ENCODE measurements at places on chromosomes 16 and 17.
A peak's percentile ranks its signal among the peaks of the same experiment; 100 is the strongest.

DNA sequence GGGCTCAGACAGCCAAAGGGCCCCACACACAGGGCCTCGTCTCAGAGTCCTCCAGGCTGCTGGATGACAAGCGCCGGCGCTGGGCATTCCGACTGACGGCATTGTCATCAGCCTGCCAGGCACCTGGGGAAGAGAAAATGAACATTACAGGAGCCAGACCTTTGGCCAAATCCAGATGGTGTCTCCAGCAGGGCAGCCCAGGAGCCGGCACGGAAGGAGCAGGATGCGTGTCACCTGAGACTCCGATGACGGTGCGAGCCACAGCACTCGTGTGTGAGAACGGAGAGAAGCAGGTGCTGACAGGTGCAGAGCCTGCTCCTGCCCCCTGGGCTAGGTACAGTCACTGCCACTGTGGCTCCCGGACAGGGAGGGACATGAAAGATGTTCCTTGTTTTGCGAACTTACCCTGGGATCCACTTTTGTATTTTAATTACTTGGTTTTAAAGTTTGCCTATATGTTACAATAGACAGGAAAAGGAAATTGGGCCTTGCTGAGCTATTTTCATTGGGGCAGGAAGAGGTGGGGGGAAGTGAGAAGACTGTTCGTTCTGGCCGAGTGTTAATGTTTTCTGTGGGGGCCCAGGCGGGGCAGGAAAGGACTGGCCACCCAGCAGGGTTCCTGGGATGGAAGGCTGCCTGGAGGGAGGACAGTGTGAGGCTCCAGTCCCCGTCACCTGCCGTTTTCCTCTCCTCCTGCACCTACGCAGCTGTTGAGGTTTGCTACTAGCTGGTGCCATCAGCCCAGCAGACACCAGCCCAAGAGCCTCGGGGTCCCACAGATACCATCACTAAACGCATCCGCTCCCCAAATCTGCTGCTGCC is 4.4 kb upstream of the FOXJ1 start:
- DNase-seq, result peak; percentile 64

DNA sequence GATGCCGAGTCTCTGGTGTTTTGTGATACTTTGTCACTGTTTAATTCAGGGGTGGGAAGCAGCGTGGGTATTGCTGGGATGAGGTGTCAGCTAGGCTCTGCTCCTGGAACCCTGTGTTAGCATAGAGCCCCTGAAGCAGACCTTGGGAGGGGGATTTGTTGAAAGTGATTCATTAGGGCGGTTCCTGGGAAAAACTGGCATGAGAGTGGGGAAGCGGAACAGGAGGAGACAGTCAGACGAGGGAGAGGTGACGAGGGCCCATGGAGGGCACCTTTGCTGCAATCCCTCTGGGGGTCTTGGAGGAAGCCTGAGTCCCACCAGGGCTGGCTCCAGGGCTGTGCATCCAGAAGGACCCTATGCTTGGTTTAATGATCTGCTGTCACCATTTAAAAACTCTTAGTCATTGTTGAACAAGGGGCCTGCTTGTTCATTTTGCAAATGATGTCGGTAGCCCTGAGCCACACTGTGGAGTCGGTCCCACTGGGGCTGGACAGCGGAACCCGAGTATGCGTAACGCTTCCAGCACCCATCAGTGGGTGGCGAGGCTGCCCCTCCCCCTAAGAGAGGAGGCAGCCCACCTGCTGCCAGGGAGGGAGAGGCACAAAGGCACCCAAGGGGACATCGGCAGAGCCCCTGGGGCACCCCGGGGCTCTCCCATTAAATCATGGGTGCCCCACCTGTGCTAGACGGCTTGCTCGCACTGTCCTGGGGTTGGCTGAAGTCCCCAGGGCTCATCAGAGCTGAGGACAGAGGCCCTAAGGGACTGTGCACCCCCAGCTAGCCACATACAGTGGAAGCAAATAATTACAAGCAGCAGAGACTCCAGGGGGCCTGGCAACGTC is 35.4 kb downstream of the WFDC1 start:
- DNase-seq, result no peak

DNA sequence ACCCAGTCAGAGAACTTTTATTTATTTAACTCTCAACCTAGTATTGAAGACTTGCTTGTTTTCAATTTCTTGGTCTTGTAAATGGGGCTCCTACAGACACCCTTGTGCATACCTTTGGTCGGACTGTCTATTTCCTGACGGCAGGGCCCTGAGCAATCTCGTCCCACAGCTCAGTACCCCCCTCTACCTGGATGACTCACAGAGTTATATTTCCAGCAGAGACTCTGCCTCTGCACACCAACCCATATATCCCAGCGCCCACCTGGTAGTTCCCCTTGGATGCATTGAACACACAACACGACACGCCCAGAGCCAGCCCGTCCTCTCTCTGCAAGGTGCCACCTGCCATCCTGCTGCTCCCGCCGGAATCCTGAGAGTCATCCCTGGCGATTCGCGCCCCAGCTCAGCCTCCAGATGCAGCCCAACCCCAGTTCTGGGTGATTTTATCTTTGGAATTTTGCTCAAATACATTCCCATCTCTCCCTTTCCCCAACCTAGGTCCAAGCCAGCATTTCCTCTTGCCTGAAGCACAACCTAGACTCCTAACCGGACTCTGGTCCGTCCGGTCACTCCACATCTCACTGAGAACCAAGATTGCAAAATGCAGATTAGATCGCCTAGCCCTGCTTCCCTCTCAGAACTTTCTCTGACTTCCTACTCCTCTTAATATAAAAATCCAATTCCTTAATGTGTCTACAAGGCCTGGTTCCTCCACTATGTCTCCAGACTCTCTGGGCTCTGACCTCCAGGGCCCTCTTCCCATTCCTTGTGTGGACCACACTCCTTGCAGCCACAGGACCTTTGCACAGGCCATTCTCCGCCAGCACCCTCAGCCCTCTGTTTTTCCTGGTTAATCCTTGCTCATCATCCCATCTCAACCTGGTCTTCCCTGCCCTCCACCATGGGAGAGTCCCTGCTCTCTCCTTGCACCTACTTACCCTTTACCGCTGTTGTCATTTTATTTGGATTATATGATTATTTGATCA is 129.2 kb downstream of the SEC14L1 start:
- DNase-seq, result no peak

DNA sequence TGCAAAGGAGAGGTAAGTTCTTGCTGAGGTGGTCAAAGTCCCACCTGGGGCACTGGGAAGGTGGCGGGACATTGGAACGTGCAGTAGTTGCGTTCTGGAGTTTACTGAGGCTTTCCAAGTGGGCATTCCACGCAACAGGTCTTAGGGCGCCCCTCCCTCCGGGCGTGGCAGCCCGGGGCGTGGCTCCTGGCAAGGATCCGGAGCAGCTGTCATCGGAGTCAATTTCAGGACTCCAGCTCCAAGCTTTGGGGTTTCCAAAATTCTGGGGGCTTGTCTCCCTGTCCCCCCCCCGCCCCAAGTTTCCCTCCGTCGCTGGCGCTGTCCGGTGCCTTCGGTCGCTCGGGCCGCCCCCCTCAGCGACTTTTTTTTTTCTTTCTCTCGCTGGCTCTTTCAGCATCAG is 43.1 kb upstream of the AMZ2 start:
- DNase-seq, result no peak

- peak; percentile 44 for DNase-seq
Observed at GRCh38 chr16:24729951-24730815, 732 bp downstream of the TNRC6A start.

DNA sequence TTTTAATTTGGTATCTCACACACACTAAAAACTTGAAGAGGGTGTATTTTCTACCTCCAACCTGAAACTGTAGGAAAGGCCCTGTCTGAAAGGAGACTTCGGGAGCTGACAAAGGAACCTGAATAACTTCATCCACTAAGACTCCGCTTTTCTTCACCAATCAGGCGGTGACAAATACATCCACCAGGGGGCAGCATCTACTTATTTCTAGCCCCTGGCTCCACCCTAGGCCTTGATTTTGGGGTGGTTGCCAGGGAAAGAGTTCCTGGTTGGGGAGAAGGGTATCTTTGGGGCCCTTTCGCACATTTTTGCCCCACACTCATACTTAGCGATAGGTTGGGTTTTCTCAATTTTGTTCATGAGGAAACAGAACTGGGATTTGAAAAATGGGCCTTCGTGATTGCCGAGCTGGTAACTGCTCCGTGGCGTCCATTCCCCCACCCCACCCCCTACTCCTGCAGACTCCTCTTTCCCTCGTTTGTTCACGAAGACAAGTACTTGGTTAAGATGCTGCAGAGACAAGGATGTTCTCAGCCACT is 4.8 kb upstream of the ARL4D start:
- peak; percentile 94 for DNase-seq

DNA sequence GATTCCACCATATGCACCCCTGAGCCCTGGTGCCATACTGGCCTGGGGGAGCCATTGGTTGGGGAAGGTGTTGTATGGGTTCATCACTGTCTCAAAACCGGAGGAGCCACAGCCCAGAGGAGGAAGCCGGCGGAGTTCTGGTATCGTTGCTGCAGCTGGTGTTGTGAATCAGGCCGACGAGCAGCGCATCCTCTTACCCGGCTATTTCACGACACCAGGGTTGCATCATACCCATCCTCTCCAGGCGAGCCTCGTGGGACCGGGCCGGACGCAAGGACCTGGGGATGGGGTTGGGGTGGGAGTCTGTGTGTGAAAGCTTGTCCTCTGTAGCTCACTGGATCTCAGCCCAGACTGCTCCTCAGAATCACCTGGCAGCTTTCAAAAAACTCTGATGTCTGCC is 6.6 kb upstream of the SLC12A3 start:
- no peak for DNase-seq

DNA sequence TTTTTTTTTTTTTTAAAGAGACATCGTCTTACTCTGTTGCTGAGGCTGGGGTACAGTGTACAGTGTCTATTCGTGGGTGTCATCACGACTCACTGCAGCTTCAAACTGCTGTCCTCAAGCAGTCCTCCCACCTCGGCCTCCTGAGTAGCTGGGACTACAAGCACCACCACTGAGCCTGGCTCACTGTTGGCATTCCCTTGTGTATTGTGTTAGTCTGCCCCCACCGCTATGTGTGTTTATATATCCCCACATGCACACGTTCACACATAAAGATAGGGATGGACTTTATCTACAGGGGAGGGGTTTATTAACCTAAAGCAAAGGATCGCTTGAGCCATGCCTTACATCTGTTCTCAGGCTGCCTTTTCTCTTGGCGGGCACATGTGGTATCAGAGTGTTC is 63.8 kb downstream of the SEC14L1 start:
- no peak for DNase-seq

DNA sequence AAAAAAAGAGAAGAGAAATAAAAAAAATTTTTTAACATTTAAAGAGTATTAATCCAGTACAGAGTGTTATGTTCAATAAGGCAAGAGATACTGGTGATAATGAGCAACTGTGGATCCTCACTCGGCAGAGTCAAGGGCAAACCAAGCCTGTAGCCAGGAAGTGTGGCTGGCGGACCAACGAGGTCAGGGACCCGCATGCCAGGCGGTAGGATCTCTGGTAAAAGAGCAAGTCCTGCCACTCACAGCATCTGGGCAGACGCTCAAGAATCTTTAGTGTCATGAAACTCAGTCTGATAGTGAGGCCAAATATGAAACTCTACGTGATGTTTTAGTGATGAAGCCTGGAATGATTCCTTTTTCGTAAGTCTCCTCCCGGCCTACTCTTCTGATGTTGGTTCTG is 8.3 kb upstream of the GEMIN4 start:
- no peak for DNase-seq

- no peak for DNase-seq
Observed at GRCh38 chr16:86466696-86467406, 43.5 kb upstream of the FOXF1 start.

DNA sequence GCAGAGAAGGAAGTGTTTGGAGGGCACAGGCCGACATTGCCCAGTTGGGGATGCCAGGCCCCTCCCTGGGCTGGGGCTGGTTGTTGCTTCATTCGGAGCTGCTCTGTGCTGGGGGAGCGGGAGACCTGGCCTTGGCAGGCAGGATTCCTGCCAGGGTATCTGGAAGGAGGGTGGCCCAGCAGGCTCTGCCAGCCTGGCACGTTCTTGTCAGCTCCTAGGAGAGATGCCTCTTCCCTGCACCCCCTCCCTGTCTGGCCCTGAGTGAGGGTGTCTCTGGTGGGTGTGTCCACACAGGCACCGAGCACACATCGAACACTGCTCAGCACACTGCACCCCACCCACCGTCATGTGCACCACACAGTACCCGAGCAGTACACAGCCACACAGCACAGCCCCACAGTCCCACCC is 35.2 kb downstream of the ARHGAP23 start:
- no peak for DNase-seq

GRCh38 chr17:61394630-61395408 is 4.8 kb upstream of the TBX2 start:
- DNase-seq, result no peak

DNA sequence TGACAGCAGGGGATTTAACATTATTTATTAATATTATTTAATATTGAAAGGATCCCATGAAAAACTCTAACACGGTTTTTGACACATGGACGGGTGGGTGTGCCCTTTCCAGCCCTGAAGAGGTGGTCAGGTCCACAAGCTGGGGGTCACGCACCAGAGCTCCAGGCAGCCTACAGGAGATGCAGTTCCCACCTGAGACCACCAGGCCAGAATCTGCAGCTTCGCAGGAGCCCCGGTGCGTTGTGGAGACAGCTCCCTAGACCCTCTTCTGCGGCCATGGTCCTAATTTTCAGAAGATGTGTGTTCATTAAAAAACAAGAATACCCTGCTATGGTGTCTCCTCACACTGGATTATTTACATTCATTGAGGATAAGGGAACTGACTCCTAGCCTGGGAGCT is 331.1 kb downstream of the C16orf95 start:
- no peak for DNase-seq

DNA sequence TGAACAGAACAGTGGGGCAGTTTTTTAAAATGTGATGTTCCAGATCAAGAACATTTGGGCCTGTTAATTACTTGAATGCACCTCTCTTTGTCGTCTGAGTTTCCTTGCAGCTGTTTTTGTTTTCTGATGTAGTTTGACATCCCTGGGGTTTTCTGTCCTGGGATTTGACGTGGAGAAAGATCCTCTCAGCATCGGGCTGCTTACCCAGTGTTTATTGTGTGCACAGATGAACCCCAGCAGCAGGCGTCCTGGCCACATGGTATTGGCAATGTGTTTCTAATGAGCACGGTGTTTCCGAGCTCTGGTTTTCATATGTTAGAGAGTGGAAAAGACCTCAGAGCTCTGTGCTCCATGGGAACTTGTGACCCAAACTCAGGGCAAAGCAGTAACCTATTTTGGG is 191.1 kb upstream of the IRX3 start:
- no peak for DNase-seq

DNA sequence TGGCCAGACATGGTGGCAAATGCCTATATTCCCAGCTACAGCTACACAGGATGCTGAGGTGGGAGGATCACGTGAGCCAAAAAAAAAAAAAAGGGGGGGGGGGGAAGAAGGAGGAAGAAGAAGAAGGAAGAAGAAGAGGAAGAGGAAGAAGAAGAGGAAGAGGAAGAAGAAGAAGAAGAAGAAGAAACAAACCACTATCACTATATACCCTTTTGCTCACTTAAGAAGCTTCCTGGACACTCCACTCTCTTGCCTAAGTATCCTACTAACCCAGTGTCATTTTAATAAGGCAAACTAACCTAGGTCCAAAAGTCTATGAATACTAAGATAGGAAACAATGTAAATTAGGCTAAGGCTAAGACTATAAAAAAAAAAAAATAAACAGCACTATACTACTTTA is 54.8 kb downstream of the GPATCH8 start:
- no peak for DNase-seq

DNA sequence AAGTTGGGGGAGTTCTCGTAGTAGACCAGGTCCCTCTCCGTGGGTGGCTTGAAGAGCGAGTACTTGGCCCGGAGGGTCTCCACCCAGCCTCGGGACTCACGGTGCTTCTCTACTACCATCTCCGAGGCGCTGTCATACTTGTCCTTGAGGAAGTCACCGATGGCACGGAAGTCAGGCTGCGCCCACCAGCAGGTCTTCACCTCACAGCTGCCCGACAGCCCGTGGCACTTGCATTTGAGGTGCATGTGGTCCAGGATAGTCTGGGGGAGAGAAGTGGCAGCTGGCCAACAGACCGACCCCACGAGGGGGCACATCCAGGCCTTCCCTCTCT is 50.0 kb downstream of the WNT3 start:
- no peak for DNase-seq
